Breast epithelium (tissue), 4 donors: ENCODE measurements at places on chromosomes 16 and 17.

- no peaks in the 10 kb centered on the region for H3K27me3 ChIP-seq
- no peak overlapping the region for H3K4me3 ChIP-seq
- no peak for DNase-seq
- H3K4me1 ChIP-seq = no peaks in the 10 kb centered on the region
- no peak overlapping the region for H3K27ac ChIP-seq
Measured at GRCh38 chr16:11135464-11135973, 120.5 kb downstream of the SOCS1 start.

GRCh38 chr17:59378675-59379074, 47.2 kb downstream of the YPEL2 start:
- H3K27me3 ChIP-seq = no peaks in the 10 kb centered on the region
- peak overlapping the region; percentile 33 for H3K27ac ChIP-seq
- no peaks in the 10 kb centered on the region for H3K36me3 ChIP-seq
- H3K4me1 ChIP-seq = peaks cover 6% of the 10 kb centered on the region
- no peak overlapping the region for H3K4me3 ChIP-seq

- H3K27ac ChIP-seq = no peak overlapping the region
- H3K36me3 ChIP-seq = no peaks in the 10 kb centered on the region
- DNase-seq = no peak
- no peaks in the 10 kb centered on the region for H3K4me1 ChIP-seq
- H3K27me3 ChIP-seq = no peaks in the 10 kb centered on the region
Measured at GRCh38 chr17:65171752-65172151, 34.6 kb downstream of the RGS9 start.

- no peaks in the 10 kb centered on the region for H3K36me3 ChIP-seq
- no peaks in the 10 kb centered on the region for H3K27me3 ChIP-seq
- H3K4me1 ChIP-seq = no peaks in the 10 kb centered on the region
- no peak overlapping the region for H3K4me3 ChIP-seq
Measured at GRCh38 chr17:39848600-39848999, 15.5 kb downstream of the IKZF3 start.

DNA sequence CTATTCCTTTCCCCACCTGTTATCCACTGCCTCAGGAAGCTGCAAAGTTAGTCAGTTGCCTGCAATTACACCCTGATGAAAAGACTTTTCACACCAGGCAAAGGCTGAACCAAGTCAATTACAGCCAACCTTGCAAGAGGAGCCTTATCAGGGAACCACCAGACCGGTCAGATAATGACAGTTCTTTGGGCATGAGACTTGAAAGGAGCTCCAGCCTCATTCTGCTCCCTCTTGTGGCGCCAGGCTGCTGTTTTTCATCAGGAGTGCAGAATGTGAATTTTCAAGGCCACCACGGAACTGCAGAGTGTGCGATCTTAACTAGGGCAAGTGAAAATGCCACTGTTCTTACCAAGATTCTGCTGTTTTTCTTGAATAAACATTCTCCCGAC, 22.5 kb downstream of the DNAI2 start:
- no peaks in the 10 kb centered on the region for H3K36me3 ChIP-seq
- no peak overlapping the region for H3K27ac ChIP-seq
- no peak overlapping the region for H3K4me3 ChIP-seq
- DNase-seq = no peak

- no peaks in the 10 kb centered on the region for H3K27me3 ChIP-seq
- H3K36me3 ChIP-seq = no peaks in the 10 kb centered on the region
- no peak for DNase-seq
- no peaks in the 10 kb centered on the region for H3K4me1 ChIP-seq
- H3K4me3 ChIP-seq = no peak overlapping the region
- no peak overlapping the region for H3K27ac ChIP-seq
Measured at GRCh38 chr17:16929757-16930520, 42.0 kb downstream of the TNFRSF13B start.

DNA sequence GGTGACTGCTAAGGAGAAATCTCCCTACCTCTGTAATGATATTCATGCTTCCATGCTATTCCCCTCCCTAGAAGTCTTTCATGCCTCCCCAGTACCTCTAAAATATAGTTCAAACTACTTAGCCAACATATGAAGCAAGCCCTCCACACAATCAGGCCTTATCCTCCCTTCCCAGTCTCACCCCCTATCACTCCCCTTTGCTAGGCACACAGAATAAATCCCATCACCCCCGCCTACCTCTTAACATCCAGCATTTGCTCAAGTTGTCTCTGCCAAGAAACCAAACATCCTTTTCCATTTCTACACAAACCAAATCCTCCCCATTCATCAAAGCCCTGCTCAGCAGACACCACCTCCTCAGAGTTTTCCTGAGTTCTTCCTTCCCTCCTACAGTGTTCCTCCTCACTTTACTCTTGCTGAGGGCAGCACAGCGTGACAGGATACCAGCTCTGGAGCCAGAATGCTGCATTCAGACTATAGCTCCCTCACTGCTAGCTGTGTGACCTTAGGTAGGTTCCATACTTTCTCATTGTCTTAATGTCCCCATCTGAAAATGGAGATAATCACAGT, 7.0 kb downstream of the TOM1L2 start:
- no peak for DNase-seq
- H3K4me3 ChIP-seq = no peak overlapping the region
- no peaks in the 10 kb centered on the region for H3K4me1 ChIP-seq
- no peaks in the 10 kb centered on the region for H3K36me3 ChIP-seq
- no peaks in the 10 kb centered on the region for H3K27me3 ChIP-seq

DNA sequence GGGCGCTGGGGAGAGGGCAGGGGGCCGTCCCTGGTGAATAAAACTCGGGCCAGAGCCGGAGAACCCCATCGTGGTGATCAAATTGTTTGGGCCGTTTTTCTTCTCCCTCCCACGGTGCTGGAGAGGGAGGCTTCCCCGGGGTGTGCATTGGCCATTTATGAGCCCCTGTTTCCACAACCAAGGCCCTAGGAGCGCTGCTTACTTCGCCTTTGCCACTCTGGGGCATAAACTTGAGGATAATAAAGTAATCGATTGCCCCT, 544 bp downstream of the CCP110 start:
- no peaks in the 10 kb centered on the region for H3K27me3 ChIP-seq
- peak overlapping the region; percentile 92 for H3K4me3 ChIP-seq
- no peaks in the 10 kb centered on the region for H3K36me3 ChIP-seq
- H3K4me1 ChIP-seq = no peaks in the 10 kb centered on the region
- peak overlapping the region; percentile 78 for H3K27ac ChIP-seq
- DNase-seq = no peak

GRCh38 chr17:80960037-80960796, 31.4 kb upstream of the CHMP6 start:
- peak overlapping the region; percentile 90 for H3K27ac ChIP-seq
- H3K4me3 ChIP-seq = no peak overlapping the region
- DNase-seq = no peak
- no peaks in the 10 kb centered on the region for H3K27me3 ChIP-seq
- peaks cover 15% of the 10 kb centered on the region for H3K4me1 ChIP-seq

DNA sequence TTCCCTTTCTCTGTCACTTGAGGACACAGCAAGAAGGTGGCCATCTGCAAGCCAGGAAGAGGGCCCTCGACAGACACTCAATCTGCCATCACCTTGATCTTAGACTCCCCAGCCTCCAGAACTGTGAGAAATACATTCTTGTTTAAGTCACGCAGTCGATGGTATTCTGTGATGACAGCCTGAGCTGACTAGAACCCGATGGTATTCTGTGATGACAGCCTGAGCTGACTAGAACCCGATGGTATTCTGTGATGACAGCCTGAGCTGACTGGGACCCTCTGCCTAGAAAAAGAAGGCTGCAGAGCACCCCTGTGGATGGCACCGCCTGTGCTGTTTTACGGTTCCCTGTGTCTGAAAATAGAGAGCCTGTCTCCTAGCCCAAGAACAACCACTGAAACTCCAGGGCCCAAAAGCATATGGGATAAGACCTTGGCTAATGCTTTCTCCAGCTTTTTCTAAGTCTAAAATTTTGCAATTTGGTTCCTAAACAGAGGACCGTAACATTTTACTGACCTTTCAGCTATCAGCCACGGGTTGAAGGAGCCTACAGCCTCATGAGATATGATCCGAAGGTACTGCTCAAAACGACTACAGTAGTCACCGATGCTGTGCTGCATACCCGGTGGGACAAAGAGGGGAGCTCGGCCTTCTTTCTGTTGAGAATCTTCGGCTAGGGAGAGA, 33.1 kb upstream of the PITPNM3 start:
- no peak for DNase-seq
- no peak overlapping the region for H3K27ac ChIP-seq
- H3K27me3 ChIP-seq = no peaks in the 10 kb centered on the region

GRCh38 chr16:85750827-85751697, at the start of gene C16orf74:
Gene C16orf74, minus strand, starts transcription at chr16:85751096. Its CDS starts 15,879 bp downstream, at chr16:85735217.
- H3K27ac ChIP-seq = peak within 1 kb of the TSS; percentile 6
- peaks cover 19% of the 10 kb centered on the region for H3K4me1 ChIP-seq
- H3K27me3 ChIP-seq = no peaks in the 10 kb centered on the region
- H3K36me3 ChIP-seq = no peaks in the 10 kb centered on the region
- peak within 1 kb of the TSS; percentile 67 for H3K4me3 ChIP-seq
- no peak for DNase-seq

DNA sequence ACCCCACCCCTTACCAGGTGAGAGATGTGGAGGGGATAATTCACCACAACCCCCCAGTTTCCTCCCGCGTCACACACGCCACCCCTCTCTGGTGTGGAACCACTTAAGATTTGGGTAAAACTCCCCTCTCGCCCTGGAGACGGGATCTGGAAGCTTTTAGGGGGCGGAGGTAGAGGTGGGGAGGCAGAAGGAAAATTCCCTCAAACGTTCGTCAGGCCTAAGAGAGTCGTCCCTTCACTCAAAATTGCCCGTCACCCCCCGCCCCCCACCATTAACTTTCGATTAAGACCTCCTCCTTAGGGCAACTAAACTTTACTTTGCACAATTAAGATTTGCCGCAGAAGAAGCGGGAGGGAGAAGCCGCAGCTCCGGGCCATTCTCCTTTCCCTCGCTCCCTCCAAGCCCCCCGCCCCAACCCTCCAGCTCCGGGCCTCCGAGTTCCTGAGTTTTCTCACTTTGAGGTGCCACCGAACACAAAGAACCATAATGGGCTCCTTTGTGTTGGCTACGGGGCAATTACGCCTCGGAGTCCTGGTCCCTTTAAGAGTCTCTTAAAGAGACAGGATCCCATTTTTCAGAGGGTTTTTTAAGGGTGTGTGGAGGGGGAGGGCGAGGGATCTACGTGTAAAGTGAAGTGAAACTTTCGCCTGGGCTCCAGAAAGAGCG, 985 bp upstream of the FZD2 start:
- peak overlapping the region; percentile 73 for H3K4me3 ChIP-seq
- no peak for DNase-seq
- H3K27me3 ChIP-seq = no peaks in the 10 kb centered on the region
- H3K4me1 ChIP-seq = no peaks in the 10 kb centered on the region

DNA sequence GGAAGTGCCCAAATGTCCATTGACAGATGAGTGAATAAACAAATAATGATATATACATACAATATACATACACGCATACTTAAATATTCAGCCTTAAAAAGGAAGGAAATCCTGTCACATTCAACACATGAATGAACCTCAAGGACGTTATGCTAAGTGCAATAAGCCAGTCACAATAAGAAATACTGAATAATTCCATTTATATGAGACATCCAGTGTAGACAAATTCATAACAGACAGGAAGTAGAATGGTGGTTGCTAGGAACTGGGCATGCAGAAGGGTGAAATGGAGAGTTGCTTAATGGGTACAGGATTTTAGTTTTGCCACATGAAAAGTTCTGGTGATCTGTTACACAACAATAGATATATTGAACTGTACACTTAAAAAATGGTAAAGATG, 8.8 kb upstream of the ITGB4 start:
- no peaks in the 10 kb centered on the region for H3K36me3 ChIP-seq
- no peak for DNase-seq
- no peak overlapping the region for H3K4me3 ChIP-seq
- no peak overlapping the region for H3K27ac ChIP-seq
- no peaks in the 10 kb centered on the region for H3K27me3 ChIP-seq

GRCh38 chr16:57601801-57602478, 26.5 kb upstream of the ADGRG1 start:
- no peaks in the 10 kb centered on the region for H3K4me1 ChIP-seq
- DNase-seq = no peak
- no peaks in the 10 kb centered on the region for H3K36me3 ChIP-seq
- H3K4me3 ChIP-seq = no peak overlapping the region

DNA sequence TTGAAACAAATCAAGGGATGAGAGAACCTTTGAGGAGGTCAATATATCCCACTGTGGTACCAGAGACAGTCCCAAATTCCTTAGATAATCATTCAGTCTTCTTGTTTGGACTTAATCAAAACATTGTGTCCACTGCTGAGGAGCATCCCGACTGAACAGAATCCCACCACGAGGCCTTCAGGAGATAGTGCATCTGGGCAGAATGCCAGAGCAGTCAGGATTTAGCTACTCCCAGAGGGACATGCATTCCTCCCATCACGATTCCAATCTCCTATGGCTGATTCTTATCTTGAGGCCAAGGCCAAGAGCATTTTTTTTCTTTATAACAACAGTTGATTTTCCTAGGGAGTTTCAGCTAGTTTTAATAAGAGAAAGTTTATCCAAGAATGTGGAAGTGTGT, 87.4 kb upstream of the COX10 start:
- H3K4me3 ChIP-seq = no peak overlapping the region
- no peak overlapping the region for H3K27ac ChIP-seq
- no peaks in the 10 kb centered on the region for H3K36me3 ChIP-seq
- no peaks in the 10 kb centered on the region for H3K27me3 ChIP-seq
- H3K4me1 ChIP-seq = no peaks in the 10 kb centered on the region

DNA sequence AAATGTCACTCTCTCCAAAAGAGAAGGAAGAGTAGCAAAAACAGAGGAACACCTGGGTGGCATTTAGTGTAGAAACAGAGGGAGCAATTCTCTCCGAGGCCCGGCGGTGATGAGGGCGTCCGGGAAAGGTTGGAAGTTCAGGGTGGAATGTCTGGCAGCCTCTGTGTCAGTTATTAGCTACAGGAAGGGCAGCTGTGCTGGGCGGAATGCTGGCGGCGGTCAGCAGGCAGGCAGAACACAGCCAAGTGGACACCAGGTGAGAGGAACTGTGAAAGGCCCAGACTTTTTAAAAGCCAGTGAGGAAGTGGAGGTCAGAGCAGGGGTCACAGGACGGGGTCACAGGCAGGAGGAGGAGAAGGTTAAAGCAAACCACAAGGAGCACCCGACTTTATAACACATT, 238.1 kb downstream of the NTN1 start:
- H3K27ac ChIP-seq = peak overlapping the region; percentile 42
- H3K27me3 ChIP-seq = no peaks in the 10 kb centered on the region
- H3K36me3 ChIP-seq = no peaks in the 10 kb centered on the region

DNA sequence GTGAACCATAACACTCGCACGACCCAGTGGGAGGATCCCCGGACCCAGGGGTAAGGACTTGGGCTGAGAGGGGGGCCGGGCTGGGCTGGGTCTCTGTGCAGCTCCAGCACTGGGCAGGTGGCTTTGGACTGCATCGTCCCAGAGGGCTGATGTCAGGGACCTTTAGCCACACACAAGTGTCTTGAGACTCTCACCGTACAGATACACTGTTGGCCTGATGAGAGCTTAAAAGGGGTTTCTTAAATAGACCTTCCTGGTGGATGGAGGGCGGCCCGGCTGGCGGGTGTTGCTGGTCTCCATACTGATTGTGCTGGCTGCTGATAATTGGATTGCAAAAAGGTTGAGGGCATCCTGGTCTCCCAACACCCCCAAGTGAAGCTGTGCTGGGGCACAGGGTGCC, 21.7 kb upstream of the CLEC18A start:
- H3K4me3 ChIP-seq = no peak overlapping the region
- no peak overlapping the region for H3K27ac ChIP-seq
- H3K27me3 ChIP-seq = no peaks in the 10 kb centered on the region
